Bronchial epithelial cell (primary cell): ENCODE measurements at places on chromosomes 11 and 22.

DNA sequence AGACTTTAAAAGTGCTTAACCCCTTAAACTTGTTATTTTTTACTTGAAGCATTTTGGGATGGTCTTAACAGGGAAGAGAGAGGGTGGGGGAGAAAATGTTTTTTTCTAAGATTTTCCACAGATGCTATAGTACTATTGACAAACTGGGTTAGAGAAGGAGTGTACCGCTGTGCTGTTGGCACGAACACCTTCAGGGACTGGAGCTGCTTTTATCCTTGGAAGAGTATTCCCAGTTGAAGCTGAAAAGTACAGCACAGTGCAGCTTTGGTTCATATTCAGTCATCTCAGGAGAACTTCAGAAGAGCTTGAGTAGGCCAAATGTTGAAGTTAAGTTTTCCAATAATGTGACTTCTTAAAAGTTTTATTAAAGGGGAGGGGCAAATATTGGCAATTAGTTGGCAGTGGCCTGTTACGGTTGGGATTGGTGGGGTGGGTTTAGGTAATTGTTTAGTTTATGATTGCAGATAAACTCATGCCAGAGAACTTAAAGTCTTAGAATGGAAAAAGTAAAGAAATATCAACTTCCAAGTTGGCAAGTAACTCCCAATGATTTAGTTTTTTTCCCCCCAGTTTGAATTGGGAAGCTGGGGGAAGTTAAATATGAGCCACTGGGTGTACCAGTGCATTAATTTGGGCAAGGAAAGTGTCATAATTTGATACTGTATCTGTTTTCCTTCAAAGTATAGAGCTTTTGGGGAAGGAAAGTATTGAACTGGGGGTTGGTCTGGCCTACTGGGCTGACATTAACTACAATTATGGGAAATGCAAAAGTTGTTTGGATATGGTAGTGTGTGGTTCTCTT, 2.8 kb downstream of the MALAT1 start:
- DNase-seq, result no peak

- peak; percentile 44 for DNase-seq
These were observed 159.1 kb upstream of the CARD18 start for GRCh38 chr11:105298630-105299029.

DNA sequence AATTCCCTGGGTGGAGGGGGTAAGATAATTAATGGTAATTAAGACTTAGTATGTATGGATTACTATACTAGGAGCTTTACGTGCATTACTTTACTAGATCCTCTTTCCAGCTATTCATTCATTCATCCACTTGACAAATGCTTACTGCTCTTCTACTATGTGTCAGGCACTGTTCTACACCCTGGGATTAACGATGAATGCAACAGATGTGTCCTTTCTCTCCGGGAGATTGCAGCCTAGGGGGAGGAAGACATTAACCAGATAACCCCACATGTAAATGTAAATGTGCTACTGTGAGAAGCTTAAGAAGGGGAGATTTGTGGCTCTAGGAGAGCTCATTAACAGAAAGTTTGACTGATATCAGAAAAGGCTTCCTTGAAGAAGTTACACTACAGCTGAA, 1.7 kb downstream of the ANKK1 start:
- no peak for DNase-seq

DNA sequence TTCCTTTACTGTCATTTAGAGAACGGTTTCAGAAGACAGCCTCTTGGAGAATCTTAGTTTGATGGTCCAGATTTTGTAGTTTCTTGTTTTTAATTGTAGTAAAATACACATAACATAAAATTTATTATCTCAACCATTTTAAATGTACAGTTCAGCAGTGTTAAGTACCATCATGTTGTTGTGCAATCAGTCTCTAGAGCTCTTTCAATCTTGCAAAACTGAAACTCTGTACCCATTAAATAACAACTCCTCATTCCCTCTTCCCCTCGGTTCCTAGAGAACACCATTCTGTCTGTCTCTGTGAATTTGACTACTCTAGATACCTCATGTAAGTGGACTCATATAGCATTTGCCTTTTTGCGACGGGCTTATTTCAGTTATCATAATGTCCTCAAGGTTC, 69.8 kb downstream of the GRIK4 start:
- DNase-seq, result peak; percentile 50

DNA sequence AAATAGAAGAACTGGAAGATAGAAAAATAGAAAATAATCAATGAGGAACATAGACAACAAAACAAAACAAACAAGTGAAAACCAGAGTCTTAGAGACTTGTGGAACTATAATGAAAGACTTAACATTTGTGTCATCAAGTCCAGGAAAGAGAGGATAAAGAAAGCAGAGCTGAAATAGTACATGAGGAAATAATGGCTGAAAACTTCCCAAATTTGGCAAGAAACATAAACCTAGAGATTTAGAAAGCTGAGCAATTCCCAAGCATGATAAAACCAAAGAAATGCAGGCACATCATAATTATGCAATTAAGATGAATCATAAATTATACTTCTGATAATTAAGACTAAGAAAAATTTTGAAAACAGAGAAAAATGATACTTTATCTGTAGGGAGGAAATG, 614.5 kb downstream of the ETS1 start:
- no peak for DNase-seq

GRCh38 chr11:1852877-1853276, at the start of gene LSP1:
Gene LSP1, plus strand, starts transcription at chr11:1853084. Its CDS starts 61 bp downstream, at chr11:1853145.
- no peak for DNase-seq

- DNase-seq, result no peak
These were observed 116.8 kb downstream of the ZBTB16 start for GRCh38 chr11:114176321-114176720.

- DNase-seq, result peak; percentile 22
These were observed 171.8 kb downstream of the CTTN start for GRCh38 chr11:70569996-70570692.

- no peak for DNase-seq
These were observed 14.6 kb downstream of the MRGPRF start for GRCh38 chr11:68998390-68998911.

- peak; percentile 58 for DNase-seq
These were observed at the start of the genes EML3 and ROM1 for GRCh38 chr11:62612366-62613290. Gene EML3, minus strand, starts transcription at chr11:62612775. Its CDS starts 318 bp downstream, at chr11:62612457. Gene ROM1, plus strand, starts transcription at chr11:62613257. Its CDS starts 25 bp downstream, at chr11:62613282.

DNA sequence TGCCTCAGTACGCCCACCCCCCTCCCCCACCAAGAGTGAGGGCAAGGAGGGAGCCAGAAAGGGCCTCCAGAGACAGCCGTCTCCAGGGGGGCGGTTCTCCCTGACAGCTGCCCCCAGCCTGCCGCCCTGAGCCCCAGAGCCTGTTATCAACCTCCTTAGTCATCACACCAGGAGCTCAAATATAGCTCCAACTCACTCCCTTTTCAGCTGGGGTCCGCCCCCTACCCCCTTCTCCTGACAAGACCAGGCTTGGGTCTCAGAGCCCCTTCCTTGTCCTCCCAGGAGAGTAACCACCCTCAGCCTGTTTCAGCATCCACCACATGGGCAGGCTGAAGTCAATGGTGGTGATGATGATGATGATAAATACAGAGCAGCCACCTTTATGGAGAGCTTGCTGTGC, 2.5 kb upstream of the INPP5J start:
- DNase-seq, result no peak
